ENCODE measurements at places on chromosomes 2 and 18.

- no peak for DNase-seq
These were observed 51.0 kb downstream of the MAP4K3 start for GRCh38 chr2:39386064-39386463.

- DNase-seq = no peak
These were observed 21.7 kb upstream of the EFHD1 start for GRCh38 chr2:232611559-232612218.

DNA sequence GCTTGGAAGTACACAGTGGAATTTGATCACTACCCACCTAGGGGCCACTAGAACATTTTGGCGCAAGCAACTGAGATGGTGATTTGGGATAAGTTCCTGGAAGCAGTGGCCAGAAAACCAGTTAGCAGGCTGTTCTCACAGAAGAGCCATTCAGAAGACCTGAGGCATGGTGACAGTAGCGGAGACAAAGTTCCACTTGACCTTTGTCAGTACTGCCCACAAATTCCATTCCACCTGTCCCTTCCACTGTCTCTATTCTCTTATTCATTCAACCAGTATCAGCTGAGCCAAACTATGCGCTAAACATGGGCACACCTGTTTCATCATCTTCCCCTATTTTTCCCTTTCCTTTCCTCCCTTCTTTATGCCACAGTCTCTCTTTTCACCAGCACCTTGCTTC, 59.2 kb upstream of the PPP1CB start:
- no peak for DNase-seq

GRCh38 chr2:206556357-206556949, 85.8 kb upstream of the FAM237A start:
- peak; percentile 45 for DNase-seq

DNA sequence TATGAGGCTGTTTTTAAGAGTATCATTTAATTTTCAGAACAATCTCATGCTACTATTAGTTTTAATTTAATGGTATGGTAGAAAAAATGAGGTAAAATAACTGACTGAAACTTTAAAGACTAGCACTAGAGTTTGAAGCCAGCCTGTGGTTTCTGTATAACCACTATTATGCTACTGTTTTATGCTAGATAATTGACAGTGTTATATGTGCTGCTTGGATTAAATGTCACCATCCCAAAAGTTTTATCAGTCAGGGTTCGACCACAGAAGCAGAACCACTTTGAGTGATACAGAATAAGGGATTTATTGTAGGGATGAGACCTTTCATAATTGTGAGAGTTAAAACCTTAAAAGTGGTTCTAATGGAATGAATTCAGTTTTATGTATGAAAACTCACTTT, 271.6 kb downstream of the PTGR3 start:
- DNase-seq = no peak

DNA sequence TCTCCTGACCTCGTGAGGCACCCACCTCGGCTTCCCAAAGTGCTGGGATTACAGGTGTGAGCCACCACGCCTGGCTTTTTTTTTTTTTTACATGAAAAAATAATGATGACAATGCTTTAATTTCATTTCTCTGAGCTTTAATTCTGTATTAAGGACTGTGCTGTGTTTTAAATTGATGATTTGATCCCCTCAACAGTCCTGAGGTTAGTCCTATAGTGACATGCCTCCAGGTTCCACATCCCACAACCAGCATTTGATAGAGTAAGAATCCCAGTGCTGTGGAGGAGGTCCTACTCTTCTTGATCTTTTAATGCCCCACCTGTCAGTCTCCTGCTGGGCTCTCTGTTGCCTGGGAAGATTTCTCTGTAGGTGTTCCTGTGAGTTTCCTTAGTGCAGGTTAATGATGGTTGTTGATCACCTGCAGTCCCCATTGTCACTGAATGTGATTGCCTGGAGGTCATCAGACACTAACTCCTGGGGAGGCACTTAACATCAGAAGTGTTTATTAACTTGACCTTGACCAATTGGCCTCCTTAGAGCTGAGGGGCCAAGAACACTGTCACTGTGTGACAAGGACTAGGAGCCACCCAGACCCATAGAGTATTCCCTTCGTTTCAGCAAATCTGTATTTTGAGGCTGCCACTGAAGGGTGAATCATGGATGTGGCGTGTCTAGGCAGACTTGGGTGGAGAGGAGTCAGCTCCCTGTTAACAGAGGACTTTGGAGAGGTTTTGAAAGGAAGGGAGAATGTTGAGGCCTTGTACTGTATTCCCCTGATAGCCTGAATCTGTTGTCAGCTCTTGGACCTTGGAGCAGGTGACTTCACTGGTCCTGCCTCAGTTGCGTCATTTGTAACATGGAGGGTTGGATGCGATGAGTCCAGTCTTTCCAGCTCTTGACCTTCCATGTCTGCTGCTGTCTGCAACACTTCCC, 11.5 kb downstream of the ASAP2 start:
- no peak for DNase-seq

GRCh38 chr2:212912445-212913103, 238.8 kb downstream of the IKZF2 start:
- DNase-seq = no peak

- no peak for DNase-seq
These were observed 169.4 kb downstream of the TNS1 start for GRCh38 chr2:217833439-217833838.

GRCh38 chr2:75571730-75572430, 11.1 kb upstream of the EVA1A start:
- no peak for DNase-seq

DNA sequence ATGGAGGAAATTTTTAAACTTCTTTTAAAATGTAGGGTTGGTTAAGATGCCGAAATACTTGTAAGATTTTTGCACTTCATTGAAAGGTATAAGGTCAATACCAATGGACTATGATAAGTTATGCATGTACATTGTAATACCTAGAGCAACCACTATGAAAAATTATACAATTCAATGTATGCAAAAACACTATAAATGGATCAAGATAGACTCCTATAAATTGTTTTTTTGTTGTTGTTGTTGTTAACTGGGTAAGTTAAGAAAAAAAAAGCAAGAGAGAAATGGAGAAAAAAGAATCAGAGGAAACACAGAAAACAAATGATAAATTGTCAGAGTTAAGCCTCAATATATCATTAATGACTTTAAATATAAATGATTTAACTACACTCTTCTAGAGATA, 421.2 kb downstream of the TMEM182 start:
- no peak for DNase-seq

GRCh38 chr2:229635371-229635680, 79.0 kb downstream of the DNER start:
- DNase-seq = no peak

- DNase-seq = no peak
These were observed 36.5 kb upstream of the B4GALT6 start for GRCh38 chr18:31720867-31721266.

- DNase-seq = no peak
These were observed 756.3 kb downstream of the SATB2 start for GRCh38 chr2:198701481-198701880.

- DNase-seq = no peak
These were observed 90.0 kb downstream of the MAP3K20 start for GRCh38 chr2:173165443-173166238.

DNA sequence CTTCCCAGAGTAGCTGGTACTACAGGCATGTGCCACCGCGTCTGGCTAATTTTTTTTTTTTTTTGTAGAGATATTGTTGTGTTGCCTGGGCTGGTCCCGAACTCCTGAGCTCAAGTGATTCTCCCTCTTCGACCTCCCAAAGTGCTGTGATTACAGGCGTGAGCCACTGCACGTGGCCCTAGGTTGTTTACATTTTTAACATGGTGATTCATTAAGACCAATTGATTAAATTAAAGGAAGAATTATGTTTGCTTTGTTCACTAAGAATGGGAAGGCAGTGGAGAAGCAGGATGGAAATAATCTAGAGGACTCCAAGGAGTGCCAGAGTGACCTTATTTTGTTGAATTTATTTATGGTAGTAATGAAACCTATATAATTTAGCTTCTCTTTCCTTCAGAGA, 7.5 kb downstream of the LCLAT1 start:
- DNase-seq = no peak

- DNase-seq = no peak
These were observed 354.6 kb downstream of the FSIP2 start for GRCh38 chr2:186093174-186093573.

DNA sequence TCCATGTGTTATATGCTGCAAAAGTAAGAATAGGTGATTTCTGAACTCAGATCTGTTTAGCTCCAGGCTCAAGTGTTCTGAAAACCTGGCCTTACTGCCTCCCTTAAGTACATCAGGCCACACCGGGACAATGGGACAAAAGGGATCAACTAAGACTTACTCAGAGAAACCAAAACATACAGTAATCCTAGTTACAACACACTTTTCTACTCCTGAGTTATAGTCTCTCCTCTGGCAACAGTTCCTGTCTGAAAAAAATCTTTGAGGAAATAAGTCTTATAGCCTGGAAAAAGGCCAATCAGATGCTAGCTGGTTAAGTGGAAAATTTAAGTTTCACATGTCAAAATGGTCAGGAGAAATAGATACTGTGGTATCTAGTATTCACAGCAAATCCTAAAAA, 5.6 kb downstream of the METTL5 start:
- DNase-seq = no peak

GRCh38 chr18:75339936-75340605, 87.4 kb downstream of the SMIM21 start:
- DNase-seq = no peak

DNA sequence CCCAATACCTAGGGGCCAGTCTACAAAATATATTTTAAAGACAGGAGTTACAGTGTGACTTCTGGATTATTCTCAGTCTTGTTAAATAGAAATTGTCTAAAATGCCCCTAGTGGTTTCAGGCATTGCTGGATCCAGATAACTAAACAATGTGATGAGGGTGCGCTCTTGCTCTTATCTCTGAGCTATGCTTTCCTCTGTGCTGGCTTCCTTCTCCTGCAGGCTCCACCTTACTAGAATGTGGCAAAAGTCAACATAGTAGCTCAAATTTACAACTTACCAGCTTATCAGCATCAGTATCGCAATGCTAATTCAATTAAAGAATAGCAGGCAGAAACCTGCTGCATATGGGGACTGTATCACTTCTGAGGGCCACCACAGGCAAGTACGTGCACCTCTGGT, 61.3 kb upstream of the RNU4ATAC start:
- DNase-seq = peak; percentile 44

GRCh38 chr2:46891956-46892553, 23.6 kb downstream of the MCFD2 start:
- DNase-seq = no peak

- DNase-seq = no peak
These were observed 26.6 kb downstream of the MFF start for GRCh38 chr2:227351639-227352038.

- DNase-seq = no peak
These were observed 66.5 kb downstream of the KCTD18 start for GRCh38 chr2:200443376-200443775.

DNA sequence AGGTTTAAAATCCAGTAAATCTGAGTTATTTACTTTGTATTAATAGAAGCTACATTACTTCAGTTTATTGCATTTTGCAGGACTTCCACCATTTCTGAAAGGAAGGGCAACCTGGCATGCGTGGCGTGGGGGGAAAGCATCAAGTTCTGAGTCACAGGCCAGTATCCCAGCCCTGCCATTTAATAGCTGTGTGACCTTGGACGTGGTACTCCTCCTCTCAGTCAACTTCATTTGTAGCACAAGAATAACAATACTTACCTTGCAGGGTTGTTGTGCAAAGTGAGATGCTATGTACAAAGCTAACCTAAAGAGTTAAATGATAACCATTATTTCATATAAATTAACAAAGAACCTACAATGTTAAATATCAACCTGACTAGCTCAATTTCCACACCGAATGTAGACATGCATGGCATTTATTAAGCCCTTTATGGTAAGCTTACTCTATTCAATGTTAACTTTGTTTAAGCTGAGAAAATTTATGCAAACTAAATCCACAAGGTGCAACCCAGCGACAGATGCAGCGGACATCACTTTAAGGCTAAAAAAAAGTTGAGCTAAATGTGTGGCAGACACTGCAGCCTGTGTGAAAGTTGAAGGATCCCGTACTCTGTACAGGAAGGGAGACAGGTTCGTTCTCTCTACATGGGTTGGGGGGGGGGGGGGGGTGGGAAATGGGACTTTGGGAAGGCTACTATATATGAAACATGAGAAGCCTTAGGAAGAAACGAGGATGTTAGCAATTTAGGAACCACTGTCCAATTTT, 17.2 kb upstream of the STPG4 start:
- no peak for DNase-seq

GRCh38 chr18:42530276-42530675, 575.2 kb downstream of the PIK3C3 start:
- no peak for DNase-seq

DNA sequence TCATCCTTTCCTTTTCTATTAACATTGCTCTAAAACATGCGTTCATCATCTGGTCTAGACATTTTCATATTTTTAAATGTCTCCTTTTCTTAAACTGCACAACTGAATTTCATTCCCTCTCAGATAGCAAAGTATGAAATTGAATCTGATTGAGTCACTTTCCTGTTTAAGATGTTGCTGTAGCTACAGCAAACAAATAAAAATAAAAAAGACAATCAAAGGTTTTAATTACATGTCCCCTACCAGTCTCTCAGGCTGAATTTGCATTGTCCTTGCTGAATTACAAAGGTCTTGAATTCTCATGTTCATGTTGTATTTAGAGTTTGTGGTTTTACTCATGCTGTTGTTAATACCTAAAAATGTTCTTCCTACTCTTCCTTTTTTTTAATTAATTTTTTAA, 537.9 kb upstream of the LRATD1 start:
- DNase-seq = no peak

DNA sequence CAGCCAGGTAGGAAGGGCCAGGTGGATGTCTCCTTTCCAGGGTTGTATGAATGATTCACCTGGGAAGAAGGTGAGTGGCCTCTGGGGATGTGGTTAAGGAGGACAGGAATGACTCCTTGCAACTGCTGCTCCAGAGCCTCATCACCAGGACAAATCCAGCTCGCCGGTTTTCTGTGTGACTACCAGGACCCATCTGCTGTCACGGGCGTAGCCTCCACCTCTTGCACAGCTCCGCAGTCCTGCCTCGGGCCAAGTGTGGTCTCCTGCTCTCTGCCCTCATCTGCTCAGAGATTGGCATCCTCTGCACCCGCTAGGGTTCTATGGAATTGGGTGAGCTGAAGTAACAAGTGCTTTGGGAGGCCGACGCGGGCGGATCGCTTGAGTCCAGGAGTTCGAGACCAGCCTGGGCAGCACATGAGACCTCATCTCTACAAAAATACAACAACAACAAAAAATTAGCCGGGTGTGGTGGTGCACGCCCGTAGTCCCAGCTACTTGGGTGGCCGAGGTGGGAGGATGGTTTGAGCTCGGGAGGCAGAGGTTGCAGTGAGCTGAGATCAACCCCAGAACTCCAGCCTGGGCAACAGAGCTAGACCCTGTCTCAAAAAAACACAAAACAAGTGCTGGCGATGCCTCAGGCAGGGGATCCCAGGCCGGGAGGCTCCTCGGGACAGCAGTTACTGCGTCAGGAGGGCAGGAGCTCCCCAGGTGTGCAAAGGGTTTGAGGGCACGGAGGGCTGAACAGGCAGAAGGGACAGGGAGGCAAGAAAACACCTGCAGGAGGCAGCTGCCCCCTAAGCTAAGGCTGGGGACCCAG, 831 bp upstream of the D2HGDH start:
- no peak for DNase-seq

- no peak for DNase-seq
These were observed 57.1 kb downstream of the TRABD2A start for GRCh38 chr2:84823788-84824187.

- DNase-seq = peak; percentile 19
These were observed 46.7 kb downstream of the GLS start for GRCh38 chr2:190927301-190927700.

GRCh38 chr18:965921-966758, 61.5 kb downstream of the ADCYAP1 start:
- DNase-seq = no peak

Data from SK-N-DZ (cell line).